ENCODE measurements at places on chromosomes 12 and 14. TPM values are rescaled to one million over a fixed set of nuclear protein-coding genes. Genes with fewer than 3 reads are reported as not detected.

SLC25A3 gene
- 363 TPM for total RNA-seq

ZNF740 gene
- total RNA-seq: 51.7 TPM

AQP5 gene
- not detected for total RNA-seq

WNK1 gene
- 182 TPM for total RNA-seq

LMBR1L gene
- 61.9 TPM for total RNA-seq

PLEKHG7 gene
- not detected for total RNA-seq

TAS2R30 gene
- total RNA-seq: 4.2 TPM

PLCZ1 gene
- not detected for total RNA-seq

TXNRD1 gene
- total RNA-seq: 94.7 TPM

CIROP gene
- not detected for total RNA-seq

VPS33A gene
- 31.9 TPM for total RNA-seq

TROAP gene
- 62.2 TPM for total RNA-seq

NGB gene
- total RNA-seq: not detected

ESR2 gene
- total RNA-seq: 0.05 TPM

CD4 gene
- total RNA-seq: 279 TPM

METTL1 gene
- total RNA-seq: 32.5 TPM

SOX5 gene
- total RNA-seq: 1.5 TPM

NR1H4 gene
- not detected for total RNA-seq

DCAF11 gene
- 89.9 TPM for total RNA-seq

LRP6 gene
- total RNA-seq: 2.2 TPM

SLC38A4 gene
- not detected for total RNA-seq

TSPAN8 gene
- not detected for total RNA-seq

EPYC gene
- total RNA-seq: not detected

VRTN gene
- not detected for total RNA-seq

RERG gene
- total RNA-seq: 0.20 TPM

WNT1 gene
- total RNA-seq: not detected

ACSS3 gene
- 0.05 TPM for total RNA-seq

GPR68 gene
- total RNA-seq: 43.8 TPM

APAF1 gene
- 32.0 TPM for total RNA-seq

MGP gene
- 0.25 TPM for total RNA-seq

EML5 gene
- 3.0 TPM for total RNA-seq

ABCC9 gene
- total RNA-seq: not detected

FITM1 gene
- 1.1 TPM for total RNA-seq

RILPL2 gene
- total RNA-seq: 7.6 TPM

CYP27B1 gene
- total RNA-seq: 4.9 TPM

APPL2 gene
- total RNA-seq: 25.4 TPM

TAS2R19 gene
- 4.5 TPM for total RNA-seq

DNAJC22 gene
- not detected for total RNA-seq

CMA1 gene
- not detected for total RNA-seq

YAF2 gene
- total RNA-seq: 53.1 TPM

RD3L gene
- not detected for total RNA-seq

Data from T-helper 1 cell treated with Interleukin-12 subunit alpha and Interleukin-12 subunit beta and Interleukin-4 antibody, amounts not matched to agents 30 ng/mL and 1 ng/mL, for 36 hours (primary cell).